ENCODE measurements at places on chromosomes 1 and 21.
A peak's percentile ranks its signal among the peaks of the same experiment; 100 is the strongest.

DNA sequence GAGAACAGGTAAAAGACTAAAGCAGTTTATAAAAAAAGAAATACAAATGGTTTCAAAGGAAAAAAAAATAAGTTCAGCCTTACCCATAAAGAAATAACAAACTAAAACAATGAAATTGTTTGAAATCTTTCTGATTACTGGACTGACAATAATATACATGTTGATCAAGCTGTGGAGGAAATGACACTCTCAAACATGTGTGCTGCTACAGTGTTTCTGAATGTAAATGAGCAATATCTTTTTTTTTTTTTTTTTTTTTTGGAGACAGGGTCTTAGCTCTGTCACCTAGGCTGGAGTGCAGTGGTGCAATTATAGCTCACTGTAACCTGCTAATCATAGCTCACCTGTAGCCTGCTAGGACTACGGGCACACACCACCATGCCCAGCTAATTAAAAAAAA is 6.5 kb downstream of the EPS15 start:
- DNase-seq = no peak

GRCh38 chr1:172496678-172497077 is 36.3 kb upstream of the SUCO start:
- no peak for DNase-seq

DNA sequence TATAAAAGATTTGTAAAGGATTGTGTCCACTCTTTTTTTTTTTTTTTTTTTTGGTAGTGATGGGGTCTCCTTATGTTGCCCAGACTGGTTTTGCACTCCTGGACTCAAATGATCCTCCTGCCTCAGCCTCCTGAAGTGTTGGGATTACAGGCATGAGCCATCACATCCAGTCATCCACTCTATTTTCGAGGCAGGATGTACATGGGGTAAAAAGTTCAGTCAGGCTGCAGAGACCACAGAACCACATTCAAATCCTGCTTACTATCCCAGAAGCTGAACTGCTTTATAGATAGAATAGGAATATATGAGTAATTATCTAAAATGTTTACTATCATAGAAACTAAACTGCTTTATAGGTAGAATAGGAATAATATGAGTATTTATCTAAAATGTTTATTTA is 26.0 kb upstream of the KCNK2 start:
- DNase-seq = no peak

- no peak for DNase-seq
Observed at GRCh38 chr1:85219853-85220610, 19.2 kb upstream of the SYDE2 start.

- no peak for DNase-seq
Observed at GRCh38 chr21:32765058-32765457, 6.5 kb downstream of the PAXBP1 start.

DNA sequence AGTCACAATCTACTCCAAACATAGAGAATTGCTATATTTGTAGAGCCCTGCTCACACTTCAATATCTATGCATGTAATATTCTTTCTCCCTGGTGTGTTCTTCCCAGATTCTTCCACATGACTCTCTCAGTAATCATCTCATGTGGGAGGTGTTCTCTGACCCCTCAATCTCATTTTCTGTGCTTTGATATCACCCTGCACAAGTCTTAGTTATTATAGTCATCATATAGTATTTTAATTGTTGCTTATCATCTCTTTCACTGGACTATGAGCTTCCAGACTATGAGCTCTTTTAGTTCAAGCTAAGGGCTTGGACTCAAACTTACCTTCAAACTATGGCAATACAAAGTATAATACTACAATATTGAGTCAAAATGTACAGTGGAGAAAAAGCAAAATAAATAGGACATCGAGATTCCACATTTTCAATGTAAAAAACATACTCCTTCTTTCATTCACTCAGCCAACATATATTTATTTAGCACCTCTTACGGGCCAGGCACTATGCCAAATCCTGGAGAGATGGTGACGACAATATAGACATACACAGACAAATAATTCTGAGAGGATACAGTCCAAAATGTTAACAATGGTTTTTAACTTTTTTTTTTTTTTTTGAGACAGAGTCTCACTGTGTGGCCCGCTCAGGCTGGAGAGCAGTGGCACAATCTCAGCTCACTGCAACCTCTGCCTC is 12.7 kb downstream of the TESK2 start:
- DNase-seq = no peak

DNA sequence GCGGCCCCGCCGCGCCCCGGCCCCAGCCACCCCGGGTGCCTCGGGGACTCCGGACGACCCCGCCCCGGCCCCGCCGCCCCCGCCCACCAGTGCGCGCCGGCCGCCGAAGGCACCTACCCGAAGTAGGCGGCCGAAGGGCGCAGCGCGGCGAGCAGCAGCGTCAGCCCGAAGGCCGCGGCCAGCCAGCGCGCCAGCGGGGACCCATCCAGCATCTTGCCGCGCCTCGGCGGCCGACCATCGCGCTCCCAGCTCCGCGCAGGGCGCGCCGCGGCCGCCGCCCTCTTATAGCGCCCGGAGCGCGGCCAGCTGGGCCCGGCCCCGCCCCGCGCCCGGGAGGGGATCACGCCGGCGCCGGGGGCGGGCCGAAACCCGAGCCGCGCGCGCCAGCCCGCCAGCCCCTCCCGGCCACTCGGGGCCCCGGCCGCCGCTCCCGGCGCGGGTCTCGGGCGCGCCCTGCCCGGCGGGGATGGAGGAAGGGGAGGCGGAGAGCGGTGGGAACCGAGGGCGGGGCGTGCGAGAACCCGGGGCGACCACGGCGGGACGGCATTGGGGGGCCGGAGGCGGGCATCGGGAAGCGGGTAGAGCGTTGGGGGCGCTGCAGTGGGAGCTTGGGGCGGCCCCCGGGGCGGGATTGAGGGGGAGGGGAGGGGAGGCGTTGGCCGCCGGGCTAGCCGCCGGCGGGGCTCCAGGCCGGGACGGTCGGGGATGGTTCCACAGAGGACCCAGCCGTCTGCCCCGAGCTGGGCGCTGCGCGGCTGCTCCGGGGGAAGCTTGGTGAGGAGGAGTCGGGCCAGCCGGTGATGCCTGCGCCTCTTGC is at the start of gene WNT9A:
Gene WNT9A, minus strand, starts transcription at position 257 of the 817 bp plus-strand sequence. Its CDS starts 45 bp downstream, at position 212.
- no peak for DNase-seq

DNA sequence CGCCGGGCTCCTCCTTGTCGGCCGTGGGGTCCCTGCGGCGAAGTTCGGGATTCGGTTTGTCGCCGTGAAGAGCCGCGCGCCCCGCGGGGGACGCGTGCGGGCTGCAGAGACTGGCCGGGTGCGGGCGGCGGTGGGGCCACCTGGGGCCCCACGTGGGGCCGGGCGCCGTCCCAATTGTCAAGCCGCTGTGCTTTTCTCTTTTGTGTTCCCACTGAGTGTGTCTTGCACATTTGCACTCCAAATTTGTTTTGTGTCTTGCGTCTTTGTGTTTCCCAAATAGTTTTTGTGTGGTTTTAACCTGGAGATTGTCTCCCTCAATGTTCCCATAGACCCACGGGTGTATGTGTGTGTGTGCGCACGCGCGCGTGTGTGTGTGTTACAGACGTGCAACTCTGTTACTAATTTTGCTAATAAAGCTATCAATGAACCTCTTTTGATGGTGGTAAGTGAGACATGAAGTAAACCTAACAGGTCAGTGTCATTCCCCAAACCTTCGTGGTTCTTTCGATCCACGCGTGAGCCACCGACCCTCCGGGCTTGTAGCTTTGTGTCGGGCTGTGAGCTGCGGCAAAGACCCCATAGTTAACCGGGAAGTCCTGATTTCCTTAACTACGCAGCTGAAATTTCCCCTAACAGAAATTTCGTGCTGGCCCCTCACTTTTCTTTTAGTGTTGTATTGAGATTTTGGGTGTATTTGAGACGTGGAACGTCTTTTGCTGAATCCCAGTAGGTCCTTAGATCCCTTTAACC is 708 bp downstream of the PRDM2 start:
- peak; percentile 26 for DNase-seq

- DNase-seq = no peak
Observed at GRCh38 chr1:246254854-246255253, 252.2 kb downstream of the SMYD3 start.

DNA sequence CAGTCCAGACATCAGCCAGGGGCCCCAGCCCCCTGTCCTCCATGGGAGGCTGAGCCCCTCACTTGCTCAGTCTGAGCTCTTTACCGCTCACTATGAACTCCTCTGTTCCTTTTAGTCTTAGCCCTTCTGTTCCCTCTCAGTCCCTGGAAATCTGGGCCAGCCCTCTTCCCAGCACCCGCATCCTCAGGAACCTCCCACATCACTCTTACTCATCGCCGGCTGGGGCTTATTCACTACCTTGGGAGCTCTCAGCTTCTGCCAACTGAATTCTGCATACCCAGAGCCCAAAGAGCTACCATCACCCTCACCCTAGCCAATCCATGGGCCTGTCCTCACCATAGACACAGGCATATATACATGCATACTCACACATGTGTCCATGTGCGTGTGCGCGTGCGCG is 11.5 kb downstream of the KNCN start:
- no peak for DNase-seq

DNA sequence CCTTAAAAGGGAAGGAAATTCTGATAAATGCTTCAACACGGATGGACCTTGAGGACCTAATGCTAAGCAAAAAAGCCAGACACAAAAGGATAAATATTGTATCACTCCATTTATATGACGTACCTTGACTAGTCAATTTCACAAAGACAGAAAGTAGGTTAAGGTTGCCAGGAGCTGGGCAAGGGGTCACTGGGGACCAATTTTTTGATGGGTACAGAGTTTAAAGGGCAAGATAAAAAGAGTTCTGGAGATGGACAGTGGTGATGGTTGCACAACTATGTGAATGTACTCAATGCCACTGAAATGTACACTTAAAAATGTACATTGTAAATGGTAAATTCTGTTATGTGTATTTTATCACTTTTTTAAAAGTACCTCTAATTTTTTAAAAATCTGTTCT is 32.1 kb upstream of the SLAMF9 start:
- DNase-seq = no peak

- no peak for DNase-seq
Observed at GRCh38 chr1:33443705-33444180, 12.8 kb upstream of the PHC2 start.

DNA sequence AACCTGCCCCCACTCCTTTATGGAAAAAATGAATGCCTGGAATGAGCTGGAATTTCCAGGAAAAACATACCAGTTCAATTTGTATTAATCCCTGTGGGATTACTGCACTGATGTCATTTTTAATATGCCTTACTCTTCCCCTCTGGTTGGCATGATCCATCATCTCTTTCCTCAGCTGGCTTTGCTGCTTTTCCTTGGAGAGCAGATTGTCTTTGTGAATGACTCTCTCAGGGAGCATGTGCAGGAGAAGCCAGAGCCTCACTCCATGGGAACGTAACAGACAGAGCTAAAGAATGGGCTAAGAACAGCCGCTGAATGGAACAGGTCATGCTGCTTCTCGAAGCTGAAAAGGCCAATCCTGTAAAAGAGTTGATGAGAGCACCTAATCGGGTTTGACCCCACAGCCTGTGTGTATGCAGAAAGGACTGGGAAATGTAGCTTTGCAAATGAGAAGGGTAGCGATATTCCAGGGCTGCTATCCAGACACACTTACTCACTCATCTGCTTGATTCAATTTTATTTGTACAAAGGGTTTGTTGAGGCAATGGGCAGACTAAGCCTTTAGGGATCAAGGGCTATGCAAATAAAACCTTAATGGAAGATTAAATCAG is 20.7 kb downstream of the PHC2 start:
- no peak for DNase-seq

DNA sequence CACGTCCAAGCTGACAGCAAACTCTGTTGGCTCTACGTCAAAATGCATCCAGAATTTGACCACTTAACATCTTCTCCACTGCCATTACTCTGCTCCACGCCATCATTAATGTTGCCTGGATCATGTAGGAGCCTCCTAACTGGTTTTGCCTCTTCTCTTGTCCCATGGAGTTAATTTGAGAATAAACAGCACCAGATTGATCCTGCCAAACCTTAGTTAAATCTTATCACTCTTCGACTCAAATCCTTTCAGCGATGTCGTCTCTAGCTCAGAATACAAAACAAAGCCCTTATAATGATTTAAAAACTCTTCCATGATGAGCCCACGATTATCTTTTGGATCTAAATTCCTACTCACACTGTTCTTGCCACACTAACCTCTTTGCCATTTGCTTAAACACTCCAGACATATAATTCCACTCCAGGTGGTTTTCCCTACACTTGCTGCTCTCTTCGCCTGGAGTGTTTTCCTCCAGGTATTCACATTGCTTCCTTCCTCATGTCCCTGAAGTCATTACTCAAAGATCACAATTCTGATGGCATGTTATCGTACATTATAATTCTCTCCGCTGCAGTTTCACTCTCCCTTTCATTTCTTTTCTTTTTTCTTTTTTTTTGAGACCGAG is 90.7 kb upstream of the KCNK2 start:
- no peak for DNase-seq

DNA sequence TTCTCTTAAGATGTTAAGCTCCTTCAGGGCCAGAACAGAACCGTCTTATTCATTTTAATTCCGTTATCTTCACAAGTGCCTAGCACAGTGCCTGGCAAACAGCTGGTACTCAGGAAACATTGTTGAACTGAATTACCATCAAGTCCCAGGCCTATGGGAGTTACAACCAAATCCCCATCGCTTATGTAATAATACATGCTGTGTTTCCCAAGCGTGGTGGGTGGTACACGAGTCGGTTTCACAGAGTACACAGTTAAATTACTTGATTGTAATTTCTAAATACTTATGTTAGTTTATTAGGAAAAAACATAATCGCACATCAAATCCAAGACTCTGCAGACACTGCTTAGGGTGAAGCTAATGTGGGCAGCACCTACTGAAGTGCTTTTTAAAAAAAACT is 1.0 kb downstream of the ANGEL2 start:
- DNase-seq = no peak

Data from activated effector memory CD4-positive, alpha-beta T cell treated with Interleukin-2 at 50 U/mL for 16 hours (primary cell).